ENCODE measurements at places on chromosomes 1 and 21.

DNA sequence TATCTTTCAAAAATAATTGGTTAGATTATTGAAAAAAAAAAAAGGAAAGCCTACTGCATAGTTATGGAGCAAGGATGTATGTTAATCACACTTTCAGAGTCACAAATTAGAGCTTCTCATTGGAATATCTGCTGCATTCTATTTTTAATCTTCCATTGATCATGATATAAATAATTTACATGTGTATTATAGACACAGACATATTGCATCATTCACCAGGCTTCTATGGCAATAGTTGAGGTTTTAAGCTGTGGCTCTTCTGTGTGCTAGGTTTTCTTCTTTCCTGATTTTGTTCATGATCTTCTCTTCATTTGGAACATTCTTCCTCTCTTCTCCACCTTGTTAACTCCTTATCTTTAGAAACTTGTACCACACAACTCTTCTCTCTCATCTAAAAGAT is 123.2 kb upstream of the HMCN1 start:
- DNase-seq, result no peak

- DNase-seq, result no peak
These were observed 7.1 kb upstream of the TMEM61 start for GRCh38 chr1:54973205-54973921.

- no peak for DNase-seq
These were observed 27.8 kb downstream of the SDC3 start for GRCh38 chr1:30880678-30881318.

GRCh38 chr1:21579791-21580190 is 70.6 kb downstream of the ALPL start:
- DNase-seq, result no peak

Measured in stimulated activated CD8-positive, alpha-beta memory T cell treated with anti-CD3 and anti-CD28 coated beads, Interleukin-7, amount 100 ng/mL, for 4 hours (primary cell).